ENCODE measurements at places on chromosomes 12 and 14.
A peak's percentile ranks its signal among the peaks of the same experiment; 100 is the strongest.

- DNase-seq: no peak
Observed at GRCh38 chr14:106318700-106319099, 792.3 kb downstream of the TMEM121 start.

DNA sequence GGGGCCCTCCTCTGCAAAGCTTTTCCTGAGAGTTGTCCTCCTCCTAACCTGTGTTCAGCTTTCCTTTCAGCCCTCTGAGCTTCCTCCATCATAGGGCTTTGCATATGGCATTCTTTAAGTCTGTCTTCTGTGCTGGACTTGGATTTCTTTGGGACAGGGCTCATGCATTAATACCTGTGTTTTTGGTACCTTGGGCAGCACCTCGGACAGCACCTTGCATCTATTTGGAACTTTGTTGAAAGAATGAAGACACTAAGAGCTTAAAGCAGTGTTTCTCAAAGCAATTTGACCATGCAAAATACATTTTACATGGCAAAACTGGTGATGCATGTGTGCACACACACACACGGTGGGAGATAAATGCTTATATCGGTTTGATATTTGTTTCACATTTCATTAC, 115.0 kb upstream of the SRRM4 start:
- no peak for DNase-seq

- DNase-seq: no peak
Observed at GRCh38 chr12:100656141-100656540, 82.7 kb downstream of the GAS2L3 start.

DNA sequence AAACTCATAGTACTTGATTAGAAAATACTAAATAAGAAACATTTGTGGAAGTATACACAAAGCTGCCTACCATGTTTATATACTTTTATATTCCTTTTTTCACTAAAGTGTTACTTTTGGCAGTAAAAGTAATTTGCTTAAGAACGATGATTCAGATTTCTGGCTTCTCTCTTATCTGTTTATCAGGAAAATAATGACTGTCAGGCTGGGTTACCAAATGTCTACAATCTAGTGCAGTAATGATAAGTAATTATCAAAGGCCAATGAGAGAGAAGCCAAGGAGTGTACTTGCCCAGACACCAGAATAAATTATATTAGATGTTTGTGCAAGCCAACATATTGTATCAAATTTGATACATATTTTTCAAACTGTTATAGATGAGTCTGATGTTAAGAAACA, 113.4 kb downstream of the RALGAPA1 start:
- DNase-seq: no peak

GRCh38 chr14:67411820-67412421, at the start of gene PLEK2:
Gene PLEK2 (minus strand): TSS chr14:67412165. CDS start chr14:67412059, 106 bp downstream.
- DNase-seq: no peak

GRCh38 chr12:63150713-63151622, at the start of gene AVPR1A:
Gene AVPR1A (minus strand): TSS chr12:63151201. CDS start chr12:63150836, 365 bp downstream.
- DNase-seq: no peak

DNA sequence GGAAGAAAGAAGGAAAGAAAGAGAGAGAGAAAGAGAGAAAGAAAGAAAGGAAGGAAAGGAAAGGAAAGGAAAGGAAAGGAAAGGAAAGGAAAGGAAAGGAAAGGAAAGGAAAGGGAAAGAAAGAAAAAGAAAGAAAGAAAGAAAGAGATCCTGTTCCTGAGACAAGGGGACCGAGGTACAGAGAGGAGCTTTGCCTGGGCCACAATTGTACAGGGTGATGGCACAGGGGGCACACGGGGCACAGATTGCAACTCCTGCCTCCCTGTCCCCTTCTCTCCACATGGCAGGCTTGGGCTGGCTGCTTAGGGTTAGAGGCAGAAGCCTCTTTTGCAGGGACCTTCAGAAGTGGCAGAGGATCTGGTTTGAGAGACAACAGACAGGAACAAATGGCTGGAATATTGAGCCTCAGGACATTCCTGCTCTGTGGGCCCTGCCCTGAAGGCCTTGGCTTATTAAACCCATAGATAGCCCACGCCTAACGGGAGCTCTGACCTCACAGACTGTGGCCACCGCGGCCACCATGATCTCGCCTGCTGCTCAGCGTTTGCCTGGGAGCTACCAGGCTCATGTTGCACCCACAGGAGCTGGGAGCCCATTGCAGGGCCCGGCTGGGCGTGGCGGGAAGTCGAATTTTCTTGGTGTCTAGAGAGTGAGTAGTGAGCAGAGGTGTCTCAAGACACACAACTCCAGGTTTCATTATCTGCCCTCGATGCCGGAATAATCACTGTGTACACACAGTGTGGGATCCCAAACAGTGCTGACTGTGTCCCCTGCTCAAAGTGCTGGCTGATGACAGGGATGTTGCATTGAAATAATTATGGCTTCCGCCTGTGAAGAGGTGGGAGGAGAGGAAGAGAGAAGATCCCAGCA, 147.9 kb upstream of the NCOR2 start:
- DNase-seq: no peak

GRCh38 chr14:75628816-75629215, 31.9 kb downstream of the ERG28 start:
- no peak for DNase-seq

DNA sequence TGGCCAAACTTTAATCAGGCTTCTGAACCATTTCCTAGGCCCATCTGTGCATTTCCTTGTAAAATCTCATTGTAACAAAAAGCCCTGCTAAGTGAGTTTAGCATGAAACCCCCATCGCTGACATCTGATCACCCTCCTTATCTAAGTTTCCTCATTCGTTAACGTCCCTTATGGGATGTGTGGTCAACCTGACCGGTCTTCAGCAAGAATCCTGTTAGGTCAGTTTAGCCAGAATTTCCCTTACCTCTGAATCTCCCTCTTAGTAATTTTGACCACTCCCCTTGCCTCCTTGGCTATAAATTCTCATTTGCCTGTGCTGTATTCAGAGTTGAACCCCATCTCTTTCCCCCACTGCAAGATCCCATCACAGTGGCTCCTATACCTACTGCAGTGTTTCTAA, 239.3 kb downstream of the RMST start:
- no peak for DNase-seq

GRCh38 chr12:115404761-115405470, 720.9 kb upstream of the TBX3 start:
- no peak for DNase-seq

DNA sequence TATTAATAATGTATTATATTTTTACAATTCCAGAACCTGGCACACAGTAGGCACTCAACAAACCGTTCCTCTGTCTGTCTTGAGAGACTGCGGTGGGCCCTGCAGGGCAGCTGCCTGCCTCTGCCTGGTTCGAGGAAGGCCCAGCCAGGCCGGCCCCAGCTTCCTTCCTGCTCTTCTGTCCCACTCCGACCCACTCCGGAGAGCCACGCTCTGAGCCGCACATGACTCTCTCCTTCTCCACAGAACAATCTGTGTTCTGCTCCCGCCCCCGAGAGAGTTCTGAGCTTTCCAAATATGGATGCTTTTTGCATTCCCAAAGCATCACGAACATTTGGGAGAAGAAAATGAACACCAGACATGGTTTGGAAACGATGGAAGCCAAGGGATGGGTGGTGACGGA, 57.3 kb downstream of the TTC7B start:
- DNase-seq: no peak

DNA sequence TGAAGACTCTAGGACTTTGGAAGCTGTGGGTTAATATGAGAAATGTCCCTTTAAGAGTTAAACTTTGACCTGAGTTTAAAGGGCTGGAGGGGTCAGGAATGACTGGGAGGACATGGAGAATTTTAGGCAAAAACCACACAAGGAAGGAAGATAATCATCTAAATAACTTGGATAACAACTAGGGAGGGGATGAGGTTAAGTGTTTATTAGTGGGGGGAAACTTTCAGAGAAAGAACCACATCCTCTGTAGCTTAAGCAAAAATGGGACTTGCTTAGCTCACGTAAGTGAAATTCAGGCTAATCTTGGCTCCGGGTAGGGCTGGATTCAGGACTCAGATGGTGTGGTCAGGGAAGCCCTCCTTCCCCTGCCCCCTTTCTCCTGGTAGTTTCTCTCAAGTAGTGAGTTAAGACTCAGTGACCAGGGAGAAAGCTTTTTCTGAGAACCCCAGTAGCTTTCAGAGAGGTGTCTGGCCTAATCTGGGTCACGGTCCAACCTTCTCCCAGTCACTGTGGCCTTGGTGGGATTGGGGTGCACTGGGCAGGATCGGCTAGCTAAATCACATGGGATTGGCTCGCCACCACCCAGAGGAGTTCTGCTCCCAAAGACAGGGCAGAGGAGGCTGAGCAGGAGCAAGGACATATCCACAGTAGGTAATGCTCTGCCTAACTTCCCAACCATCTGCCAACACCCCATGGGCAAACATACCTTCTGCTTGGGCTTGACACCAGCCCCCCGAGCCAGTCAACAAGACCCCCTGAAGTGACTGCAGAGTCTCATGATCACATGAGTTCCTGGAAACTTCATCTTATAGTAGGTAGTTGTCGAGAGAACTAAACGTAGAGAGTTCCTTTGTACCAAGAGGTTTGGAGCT, 52.8 kb downstream of the ARF6 start:
- no peak for DNase-seq

GRCh38 chr12:3453206-3453989, 37.6 kb upstream of the PRMT8 start:
- DNase-seq: no peak

DNA sequence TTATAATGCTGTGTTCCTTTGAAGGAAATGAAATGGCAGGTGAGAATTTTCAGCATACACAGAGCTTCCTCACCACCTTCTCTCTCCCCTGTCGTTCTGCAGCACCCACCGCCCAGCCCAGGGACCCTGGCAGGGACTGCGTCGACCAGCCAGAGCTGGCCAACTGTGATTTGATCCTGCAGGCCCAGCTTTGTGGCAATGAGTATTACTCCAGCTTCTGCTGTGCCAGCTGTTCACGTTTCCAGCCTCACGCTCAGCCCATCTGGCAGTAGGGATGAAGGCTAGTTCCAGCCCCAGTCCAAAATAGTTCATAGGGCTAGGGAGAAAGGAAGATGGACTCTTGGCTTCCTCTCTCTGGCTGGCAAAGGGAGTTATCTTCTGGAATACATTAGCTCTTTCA, 35.1 kb downstream of the PAPLN start:
- DNase-seq: peak; percentile 81

GRCh38 chr12:5083955-5084849, 40.5 kb downstream of the KCNA5 start:
- peak; percentile 47 for DNase-seq

- no peak for DNase-seq
Observed at GRCh38 chr14:54116972-54117371, 160.3 kb upstream of the BMP4 start.

Data from D721Med (cell line).